Left renal pelvis (tissue), 4 donors: ENCODE measurements at places on chromosomes 3 and 15.

DNA sequence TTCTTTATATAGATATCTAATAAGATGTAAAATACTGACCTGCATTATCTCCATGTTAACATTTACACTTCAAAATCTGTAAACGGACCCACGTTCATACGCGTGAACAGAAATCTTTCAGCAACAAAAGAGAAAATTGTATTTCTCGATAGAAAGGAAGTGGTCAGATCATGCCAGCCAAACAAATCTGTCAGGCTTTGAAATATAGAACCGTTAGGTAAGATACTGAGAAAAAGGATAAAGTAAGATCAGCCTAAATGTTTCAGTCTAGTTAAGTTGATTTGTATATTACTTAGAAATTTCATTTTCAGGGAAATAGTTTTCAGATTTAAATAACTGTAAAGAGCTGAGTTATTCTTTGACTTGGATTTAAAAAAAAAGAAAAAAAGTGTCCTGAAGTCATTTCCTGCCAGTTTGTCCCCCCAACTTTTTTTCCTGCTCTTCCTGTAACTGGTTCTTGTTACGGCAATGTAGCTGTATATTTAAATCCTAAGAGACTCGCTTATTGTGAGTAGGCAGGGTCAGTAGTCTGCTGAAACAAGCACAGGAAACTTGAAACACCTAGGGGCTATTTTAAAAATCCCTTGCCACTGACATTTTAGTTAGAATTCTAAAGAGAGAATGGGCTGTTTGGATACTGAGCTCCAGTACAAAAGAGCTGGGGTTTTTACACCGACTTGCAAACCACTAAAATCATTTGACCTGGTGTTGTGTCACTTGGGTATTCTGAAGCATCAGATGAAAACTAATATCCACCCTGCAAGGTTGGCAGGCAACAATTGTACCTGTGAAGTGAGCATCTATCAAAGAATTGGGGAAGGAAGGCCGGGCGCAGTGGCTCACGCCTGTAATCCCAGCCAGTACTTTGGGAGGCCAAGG lies 237.5 kb downstream of the UBE2E2 start:
- no peak for DNase-seq

DNA sequence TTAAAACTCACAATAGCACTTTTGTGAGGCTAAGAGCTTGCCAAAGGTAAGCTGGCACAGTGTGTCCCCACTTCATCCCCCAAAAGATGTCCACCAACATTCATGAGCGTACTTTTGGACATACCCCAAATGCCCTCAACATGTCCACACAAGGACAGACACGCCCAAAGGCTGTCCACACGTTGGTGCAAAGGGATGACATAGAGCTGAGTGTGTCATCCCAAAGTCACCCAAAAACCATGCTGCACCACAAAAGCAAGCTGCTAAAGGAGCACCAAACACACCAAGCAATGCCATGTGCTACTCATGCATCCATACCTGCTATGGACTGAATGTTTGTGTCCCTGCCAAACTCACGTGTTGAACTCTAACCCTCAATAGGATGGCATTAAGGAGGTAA lies 57.9 kb downstream of the KLF13 start:
- DNase-seq: no peak

DNA sequence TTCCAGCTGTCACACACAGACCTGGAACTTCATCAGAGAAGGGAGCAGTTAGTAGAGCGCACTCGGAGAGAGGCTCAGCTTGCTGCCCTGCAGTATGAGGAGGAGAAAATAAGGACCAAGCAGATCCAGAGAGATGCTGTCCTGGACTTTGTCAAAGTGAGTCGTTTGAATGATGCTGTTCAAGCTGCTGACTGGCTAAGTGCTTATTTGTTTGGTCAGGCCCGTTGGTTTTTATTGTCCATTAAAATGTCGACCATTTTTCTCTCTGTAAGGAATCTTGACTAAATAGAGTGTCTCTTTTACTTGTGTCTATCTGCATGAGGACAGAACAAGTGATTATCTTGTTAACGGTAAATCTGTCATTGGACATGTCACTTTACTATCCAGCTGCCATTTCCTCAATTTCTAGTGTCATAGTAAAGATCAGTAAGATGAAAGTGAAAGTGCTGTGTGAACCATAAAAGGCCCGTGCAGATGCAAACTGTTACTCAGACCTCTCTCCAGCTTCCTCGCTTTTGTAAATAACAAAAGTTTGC lies 56.9 kb downstream of the LRCH3 start:
- no peak for DNase-seq

DNA sequence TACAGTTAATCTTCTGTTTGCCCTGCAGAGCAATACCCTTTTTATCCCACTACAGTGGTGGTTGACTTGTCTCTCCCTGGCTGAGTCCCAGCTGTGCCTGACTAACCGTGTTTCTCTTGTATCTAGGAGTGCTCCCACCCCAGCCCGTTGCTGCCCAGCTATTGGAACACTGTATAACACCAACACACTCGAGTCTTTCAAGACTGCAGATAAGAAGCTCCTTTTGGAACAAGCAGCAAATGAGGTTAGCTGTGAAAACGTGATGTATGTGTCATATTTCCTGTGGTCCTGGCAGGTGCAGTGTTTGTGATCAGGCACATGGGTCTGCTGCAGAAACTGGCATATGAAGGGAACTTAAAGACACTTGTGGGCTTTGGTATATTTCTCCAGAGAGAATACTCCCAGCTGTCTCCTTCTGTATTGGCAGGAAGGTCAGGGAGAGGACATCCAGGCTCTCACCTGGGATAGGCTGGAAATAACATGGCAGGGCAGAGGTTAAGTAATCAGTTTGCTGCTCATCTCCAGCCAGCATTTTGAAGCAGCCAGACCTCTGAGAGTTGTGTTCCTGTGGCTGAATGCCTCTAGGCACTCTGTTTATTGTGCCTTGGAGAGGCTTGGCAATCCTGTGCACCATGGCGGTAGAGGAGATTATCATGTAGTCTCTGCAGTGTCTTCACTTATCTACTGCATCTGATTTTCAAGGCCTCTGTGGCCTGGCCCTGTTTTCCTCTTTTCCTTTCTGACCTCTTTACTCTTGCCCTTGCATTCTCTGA lies 34.8 kb downstream of the ATG7 start:
- no peak for DNase-seq

DNA sequence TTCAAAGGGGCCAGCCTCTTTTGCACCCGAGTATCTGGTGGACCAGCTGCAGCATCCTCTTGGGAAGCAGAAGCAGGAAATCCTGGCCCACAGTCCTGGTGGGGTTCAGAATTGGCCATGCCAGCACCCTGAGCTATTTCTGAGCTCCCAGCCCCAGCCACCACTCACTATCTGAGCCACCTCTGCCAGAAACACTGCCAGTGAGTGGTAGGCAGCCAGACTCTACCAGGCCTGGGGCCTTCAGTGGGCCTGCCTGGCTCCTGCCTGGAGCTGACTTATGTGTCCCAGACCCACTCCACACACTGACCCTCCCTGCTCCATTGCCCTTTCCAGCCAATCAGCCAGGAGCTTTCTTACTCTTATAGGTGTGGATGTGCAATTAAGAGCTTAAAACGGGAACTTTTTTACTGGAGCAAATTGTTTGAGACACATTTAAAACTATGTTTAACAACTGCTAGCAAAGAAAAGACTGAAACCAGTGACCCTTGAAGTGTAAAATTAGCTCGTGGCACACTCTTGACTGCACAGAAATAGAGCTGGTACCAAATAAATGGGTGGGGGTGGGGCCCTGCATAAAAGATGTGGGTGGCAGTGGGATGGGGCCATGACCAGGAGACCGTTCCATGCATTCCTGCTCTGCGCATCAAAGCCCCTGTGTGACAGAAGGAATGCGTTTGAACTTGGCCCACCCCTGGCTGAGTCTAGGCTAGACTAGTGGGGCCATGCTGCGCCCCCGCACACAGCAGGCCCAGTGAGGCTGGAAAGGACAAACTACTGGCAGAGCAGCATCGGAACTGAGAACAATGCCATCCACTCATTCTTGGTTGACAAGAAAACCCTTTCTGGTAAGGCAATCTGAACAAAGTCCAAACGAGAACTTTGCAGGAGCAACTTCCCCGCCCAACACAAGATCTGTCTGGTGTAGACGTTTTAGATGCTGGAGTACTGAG lies 48.0 kb downstream of the CTNNB1 start:
- DNase-seq: no peak

GRCh38 chr15:63727542-63727941 lies 106.2 kb downstream of the HERC1 start:
- DNase-seq: no peak

DNA sequence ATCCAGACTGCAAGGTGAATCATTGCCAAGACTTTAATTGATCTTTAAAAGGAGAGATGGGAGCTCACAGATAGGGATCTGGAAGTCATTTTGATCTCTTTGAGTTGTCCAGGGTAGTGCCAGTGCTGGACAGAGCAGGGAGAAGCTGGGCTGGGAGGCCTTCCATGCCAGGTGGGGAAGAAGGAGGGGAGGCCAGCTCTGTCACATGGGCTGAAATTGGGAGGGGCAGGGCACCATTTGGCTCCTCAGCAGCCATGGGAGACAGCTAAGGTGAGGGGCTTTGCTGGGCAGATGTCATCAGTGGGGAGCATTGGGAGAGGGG lies 23.4 kb downstream of the SMAD6 start:
- DNase-seq: no peak
